Activated CD8-positive, alpha-beta memory T cell treated with anti-CD3 and anti-CD28 coated beads for 1 hour (primary cell): ENCODE measurements at places on chromosomes 7 and 10.

GRCh38 chr7:68914006-68914405, 684.3 kb upstream of the AUTS2 start:
- no peak for DNase-seq

- no peak for DNase-seq
Measured at GRCh38 chr10:120505866-120506265, 48.8 kb downstream of the PLPP4 start.

DNA sequence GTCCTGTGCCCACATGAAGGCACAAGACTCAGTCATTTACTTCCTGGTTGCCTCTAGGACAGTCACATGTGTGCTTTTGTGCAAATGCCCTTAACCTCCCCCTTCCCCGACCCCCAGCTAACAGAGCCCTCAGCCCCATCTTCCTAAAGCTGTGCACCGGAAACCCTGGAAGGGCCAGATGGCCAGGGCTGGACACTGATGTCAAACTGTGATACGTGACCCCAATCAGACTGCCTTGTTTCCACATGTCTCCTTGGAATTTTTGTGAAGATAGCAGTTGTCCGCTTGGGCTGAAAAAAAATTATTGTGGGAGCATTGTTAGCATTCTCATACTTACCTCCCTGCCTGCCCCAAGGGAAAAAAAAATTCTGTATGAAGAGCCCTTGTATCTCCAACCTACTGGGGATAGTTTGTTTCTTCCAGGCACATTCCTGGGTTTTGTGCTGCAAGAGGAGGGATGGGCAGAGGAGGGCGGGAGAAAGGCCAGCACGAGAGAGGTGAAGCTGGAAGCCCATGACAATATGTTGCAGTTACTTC, 17.0 kb upstream of the ADAM12 start:
- no peak for DNase-seq

- no peak for DNase-seq
Measured at GRCh38 chr7:139767561-139767982, 10.2 kb downstream of the HIPK2 start.

DNA sequence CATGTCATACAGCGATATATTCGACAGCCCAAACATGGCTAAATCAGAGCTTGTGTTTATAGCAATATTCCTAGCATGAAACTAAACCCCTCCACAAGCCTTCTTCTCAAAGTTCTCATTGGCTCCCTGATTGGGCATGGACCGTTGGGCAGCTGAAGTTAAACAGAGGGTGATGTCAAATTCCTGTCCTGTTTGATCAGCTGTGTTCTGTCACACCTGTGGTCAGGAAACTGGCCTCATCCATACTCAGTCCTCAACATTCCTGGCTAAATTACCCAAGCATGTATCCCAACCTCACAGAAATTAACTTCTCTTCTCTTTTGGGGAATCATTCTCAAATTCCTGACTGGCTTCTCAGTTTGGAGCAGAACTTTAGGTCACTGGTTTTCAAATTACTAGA, 107.9 kb downstream of the ODAD2 start:
- DNase-seq = no peak

GRCh38 chr7:83976302-83976701, 218.3 kb downstream of the SEMA3A start:
- DNase-seq = no peak

DNA sequence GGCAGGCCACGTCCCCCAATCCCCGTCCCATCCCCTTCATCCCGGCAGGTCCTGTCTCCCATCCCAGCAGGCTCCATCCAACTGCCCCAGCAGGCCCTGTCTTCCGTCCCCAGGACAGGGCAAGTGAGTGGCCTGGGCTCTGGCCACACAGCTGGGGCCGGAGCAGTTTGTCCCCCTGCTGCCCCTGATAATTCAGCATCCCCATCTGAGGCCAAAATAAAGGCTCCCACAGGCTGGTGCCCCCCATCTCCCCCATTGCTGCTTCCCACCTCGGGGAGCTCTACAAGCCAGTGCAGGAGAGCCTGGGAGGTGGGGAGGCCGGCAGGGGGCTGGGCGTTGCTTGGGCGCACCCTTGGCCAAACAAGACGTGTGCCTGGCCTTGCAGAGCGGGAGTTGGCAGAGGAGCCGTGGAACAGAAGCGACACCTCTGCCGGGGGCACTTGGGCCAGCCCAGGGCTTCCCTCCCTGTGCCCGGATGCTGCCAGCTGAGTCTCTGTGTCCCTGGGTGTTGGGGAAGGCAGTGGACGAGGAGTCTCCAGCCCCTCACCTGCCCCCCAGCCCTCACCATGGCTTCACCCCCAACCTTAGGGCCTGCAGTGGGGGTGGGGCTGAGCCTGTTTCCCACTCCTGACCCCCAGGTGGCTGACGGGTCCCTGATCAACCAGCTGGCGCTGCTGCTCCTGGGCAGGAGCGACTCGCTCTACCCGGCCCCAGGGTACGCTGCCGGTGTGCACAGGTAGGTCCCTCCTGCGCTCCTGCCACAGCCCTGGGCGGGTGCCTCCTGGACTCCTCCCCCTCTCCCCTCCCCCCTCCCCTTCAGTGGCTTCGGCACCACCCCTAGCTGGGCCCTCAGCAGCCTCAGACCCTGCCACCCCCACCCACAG, 14.0 kb downstream of the AP5Z1 start:
- DNase-seq = no peak

- DNase-seq = no peak
Measured at GRCh38 chr7:98051118-98051744, 55.4 kb upstream of the LMTK2 start.

GRCh38 chr7:24241206-24241605, 42.8 kb upstream of the NPY start:
- DNase-seq = no peak

DNA sequence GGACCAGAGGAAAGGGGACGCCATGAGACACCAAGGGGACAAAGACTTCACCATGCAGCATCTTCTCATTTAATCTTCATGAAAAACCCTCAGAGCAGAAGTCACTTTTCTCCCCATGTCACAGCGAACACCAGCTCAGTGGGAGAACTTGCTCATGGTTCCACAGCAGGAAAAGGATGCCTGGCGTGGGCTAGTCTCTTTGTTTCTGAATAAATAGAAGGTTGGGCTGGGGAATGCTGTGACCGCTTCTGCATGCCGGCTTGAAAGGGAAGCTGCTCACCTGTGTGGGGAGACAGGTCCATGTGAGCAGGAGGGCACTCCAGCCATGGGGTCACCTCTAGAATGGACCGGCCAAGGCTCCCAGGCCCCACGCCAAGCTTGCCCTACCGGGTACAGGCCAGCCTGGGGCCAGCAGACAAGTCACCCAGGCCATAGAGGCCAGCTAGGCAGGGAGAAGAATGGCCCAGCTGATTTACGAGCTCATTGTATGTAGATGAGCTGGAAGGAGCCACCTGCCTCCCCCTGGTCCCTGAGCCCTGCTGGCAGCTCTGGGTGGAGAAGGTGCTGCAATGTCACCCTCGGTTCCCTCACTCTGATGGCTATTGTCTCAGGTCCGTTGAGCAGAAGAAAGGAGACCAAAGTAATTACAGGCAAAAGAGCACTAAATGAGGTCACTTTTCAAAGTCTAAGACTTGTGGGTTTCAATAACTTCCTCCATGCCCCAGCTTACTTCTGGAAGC, 82.0 kb upstream of the PDZD8 start:
- no peak for DNase-seq

DNA sequence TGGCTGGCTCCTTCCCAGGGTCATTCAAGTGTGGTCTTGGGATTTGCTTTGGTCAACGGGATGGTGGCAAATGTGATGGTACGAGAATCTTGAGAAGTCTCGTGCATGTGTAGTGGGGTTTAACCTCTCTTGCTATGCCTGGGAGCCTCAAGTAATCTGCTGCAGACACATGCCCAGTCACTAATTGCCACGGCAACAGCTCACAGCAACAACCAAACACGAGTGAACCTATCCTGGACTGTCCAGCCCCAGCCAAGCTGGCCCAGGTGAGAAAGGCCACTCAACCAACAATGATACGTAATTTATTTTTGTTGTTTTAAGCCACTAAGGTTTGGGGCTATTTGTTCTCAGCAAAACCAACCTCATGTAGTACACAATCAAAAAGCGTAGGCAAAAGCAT, 38.1 kb upstream of the DDC start:
- DNase-seq = no peak

GRCh38 chr7:103967401-103967800, 22.1 kb downstream of the RELN start:
- no peak for DNase-seq

DNA sequence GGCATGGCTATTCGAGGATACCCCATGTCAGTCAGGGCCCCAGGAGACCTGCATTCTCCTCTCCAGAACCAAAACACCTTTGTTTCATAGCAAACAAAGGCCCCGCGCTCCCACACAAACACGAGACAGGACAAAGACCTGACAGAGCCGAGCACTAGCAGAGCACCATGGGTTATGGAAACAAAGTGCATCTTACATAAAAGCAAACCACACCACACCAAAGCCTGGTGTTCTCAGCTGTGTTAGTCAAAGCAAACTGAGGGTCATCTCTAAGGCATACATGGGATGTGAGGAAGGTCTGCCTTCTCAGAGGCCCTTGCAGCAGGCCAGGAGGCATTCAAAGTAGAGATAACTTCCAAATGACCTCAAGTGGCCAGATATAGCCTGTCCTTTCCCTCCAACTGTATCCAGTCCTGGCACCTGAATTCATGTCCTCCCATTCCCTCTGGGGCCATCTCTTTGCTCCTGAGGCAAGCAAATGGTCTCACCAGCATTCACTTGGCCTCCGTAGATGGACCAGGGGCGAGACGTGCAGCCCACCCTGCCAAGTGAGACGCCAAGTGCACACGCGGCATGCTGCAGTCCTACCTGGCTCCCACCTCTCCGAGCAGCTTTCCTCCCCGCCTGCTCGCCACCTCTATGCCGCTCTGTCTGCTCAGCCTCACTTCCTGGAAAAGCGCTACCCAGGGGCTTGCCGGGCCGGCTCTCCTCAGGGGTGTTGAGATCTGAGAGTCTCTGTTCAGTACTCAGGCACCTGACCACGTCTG, 45.3 kb upstream of the PDLIM1 start:
- no peak for DNase-seq

- DNase-seq = no peak
Measured at GRCh38 chr10:124728071-124728829, 15.9 kb downstream of the FAM53B start.

- DNase-seq = no peak
Measured at GRCh38 chr7:84232646-84233045, 38.1 kb upstream of the SEMA3A start.

DNA sequence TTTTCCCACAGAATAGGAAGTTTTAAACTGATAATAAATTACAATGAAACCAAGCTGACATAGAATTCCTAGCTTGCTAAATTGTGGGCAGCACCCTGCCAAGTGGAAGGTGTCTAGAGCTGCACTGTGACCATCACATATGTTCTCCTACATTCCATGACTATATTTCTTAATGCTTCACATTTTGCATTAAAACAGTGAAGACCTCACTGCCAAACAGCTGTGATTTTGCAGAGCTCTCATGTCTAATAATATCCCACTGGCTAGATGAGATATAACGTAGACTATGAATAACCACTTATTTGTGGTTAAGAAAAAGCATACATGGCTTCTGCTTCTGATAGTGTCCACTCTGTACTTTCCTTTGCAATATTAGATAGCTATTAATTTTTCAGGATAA, 228.3 kb upstream of the TEX47 start:
- no peak for DNase-seq

GRCh38 chr10:51861731-51862130, 162.3 kb upstream of the CSTF2T start:
- DNase-seq = no peak

DNA sequence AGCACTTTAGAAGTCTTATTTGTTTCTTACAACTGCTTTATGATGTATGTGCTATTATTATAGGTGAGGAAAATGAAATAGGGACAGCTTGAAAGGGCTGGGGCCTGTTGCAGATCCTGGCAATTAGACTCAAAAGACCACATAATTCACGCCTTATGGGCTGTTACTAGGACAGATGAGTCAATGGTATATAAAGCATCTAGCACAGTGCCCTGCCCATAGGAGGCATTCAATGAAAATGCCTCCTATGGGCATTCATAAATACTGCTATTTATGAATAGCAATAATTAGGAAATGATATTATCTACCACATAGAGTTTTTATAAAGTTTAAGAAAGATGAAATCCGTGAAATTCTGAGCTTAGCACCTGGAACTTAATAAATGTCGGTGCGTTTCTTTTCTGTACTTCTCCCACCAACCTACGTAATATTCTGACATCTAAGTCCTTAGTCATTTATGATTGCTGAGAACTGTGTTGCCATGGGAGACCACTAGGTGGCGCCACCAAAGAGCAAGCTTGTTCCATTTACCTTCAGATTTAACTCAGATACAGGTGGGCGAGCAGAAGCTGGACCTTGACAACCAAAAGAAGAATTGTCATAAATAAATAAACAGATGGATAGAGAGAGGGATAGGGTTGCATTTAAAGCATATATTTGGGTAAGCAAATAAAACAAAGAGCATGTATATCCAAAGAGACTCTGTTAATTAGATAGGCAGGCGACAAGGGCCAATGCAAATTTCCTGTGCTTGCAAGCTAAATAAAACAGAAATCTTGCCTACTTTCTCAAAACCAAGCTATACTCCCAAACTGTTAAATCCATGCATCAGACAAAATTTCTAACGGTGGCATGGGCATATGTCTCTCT, 699.9 kb downstream of the INHBA start:
- no peak for DNase-seq

GRCh38 chr10:124532106-124532641, 70.6 kb downstream of the LHPP start:
- DNase-seq = no peak

GRCh38 chr7:130426564-130426963, 14.3 kb downstream of the CEP41 start:
- DNase-seq = no peak

DNA sequence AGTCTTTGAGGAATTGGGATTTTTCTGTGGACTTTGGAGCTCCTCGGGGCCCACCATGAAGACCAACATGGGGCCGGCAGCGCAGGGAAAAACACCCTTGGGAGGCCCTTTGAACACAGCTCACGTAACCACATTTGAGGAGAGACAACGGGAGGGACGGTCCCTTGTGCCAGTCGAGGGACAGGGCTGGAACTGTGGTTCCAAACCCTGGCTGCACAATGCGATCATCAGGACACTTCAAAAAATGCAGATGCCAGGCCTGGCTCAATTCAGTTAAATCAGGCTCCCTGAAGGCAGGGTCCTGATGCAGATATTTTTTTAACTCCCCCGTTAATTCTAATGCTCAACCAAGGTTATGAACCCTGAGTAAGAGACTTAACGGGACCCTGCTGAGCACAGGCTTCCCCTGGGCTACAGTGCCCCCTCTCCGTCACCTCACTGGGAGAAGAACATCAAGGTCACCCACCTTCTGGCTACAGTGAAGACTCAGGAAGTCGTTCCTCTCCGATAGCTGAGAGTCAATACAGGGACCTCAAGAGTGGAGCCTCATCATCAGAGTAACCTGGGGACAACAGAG, 30.4 kb downstream of the LYZL1 start:
- no peak for DNase-seq

DNA sequence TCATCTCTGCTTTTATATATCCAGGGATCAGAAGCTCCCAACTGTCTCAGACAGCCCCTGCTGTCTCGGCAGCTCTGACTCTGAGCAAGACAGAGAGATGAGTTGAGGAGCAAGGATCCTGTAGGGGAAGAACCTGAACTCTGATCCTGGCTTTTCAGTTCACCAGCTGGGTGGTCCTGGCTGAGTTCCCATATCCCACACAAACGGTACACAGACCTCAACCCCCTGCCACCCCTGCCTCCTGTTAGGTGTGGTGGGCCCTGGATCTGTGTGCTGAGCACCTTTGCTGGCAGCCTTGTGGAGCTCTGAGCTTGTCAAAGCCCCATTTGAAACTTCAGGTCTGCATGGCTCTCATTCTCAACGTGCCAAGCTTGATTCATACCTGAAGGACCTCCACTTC, 54.3 kb upstream of the GPR26 start:
- no peak for DNase-seq

GRCh38 chr7:113891828-113892227, 27.0 kb downstream of the PPP1R3A start:
- DNase-seq = no peak
